NCI-H2081 treated with DMSO at 0.1 percent for 48 hours (cell line): ENCODE measurements at places on chromosomes 7 and 10.

DNA sequence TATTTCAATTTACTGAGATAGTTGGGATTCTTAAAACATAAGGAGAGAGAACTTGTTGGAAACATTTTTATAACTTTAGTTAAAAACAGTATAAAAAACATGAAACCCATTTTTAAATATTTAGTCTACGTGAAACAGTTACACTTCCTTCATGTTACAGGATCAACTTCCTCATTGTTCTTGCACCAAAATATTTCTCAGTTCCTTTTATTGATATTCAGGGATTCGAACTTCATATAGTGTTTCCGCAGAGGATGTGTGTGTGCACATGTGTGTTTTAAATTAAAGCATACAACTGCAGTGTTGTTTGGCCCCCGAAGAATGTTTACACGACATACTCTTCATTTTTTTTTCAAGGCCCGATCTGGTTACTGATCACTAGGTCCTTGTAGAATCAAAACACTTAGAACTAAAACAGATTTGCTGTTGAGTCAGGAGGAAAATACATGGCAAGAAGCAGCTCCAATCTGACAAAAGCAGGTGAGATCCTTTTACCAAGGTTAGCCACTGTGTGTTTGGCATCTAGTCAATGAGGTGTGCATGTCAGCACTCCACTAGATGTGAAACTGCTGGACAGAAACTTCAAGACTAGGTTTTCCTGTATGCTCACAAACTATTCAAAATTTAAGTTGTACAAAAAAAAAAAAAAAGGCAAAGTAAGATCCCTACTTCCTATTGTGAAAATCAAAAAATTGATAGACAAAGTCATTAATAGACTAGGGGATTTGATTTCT, 60.4 kb downstream of the INSYN2A start:
- DNase-seq: no peak

GRCh38 chr7:13144673-13145072, 457.2 kb downstream of the ARL4A start:
- DNase-seq: no peak

GRCh38 chr10:5615316-5615715, 51.1 kb downstream of the ASB13 start:
- no peak for DNase-seq

- DNase-seq: no peak
These were observed 110.0 kb upstream of the GATA3 start for GRCh38 chr10:7944537-7944936.

DNA sequence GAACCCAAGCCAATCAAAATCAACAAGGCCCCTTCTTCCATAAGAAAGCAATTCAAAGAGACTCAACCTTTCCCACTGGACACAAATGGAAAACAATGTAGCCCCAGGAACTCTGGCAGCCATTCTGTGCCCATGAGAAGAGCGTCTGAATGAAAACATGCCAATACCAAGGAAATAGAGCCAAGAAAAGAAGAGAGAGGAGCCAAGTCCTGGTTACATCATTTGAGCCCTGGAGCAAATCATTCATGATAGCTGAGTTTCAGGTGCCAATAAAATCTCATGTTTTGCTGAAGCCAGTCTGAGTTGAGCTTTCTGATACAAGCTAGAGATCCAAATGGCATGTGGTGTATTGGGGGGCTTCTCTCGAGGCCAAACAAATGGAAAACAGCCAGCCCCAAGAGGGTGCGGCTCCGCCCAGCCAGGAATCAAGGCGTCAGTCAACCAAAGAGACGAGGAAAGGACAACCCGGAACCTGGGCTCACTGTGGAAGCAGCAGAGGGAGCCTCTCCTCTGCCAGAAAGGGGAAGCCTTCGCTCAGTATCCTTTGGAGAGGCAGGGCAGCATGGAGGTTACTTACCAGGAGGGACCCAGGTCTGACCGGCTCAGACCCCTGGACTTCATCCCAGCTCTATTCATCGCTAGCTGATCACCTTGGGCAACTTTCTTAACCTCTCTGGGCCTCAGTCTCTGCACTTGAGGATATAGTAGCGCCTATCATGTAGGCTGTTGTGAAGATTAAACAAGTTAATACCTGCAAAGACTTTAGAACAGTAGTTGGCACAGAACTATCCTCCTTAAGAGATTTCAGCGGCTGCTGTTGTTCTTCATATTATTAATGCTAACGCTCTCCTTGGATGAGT, 61.8 kb downstream of the OAT start:
- no peak for DNase-seq

GRCh38 chr7:139798221-139798620, 20.4 kb upstream of the HIPK2 start:
- no peak for DNase-seq

DNA sequence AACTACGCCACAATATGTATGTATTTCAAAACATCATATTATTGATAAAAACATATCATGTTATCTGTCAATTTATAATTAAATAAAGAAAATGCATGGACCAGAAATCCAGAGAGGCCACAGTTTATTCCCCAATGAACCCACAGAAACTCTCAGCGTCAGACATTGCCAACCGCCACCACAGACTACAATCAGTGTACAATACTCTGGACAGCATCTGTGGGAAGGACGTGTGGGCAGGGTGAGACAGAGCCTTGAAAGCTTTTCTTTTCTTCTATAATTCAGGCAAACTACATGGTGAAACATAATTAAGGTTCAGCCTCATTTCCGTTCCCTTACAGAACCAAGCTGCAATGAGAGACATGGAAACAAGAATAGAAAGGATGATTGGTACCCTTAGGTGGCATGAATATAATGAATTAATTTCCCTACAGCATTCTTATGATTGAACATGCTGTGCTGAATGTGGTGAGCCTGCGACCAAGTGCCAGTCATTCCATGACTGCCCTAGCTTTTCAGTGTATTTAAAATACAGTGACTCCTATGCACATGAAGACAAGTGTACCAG, 909.3 kb downstream of the SORCS1 start:
- DNase-seq: no peak

DNA sequence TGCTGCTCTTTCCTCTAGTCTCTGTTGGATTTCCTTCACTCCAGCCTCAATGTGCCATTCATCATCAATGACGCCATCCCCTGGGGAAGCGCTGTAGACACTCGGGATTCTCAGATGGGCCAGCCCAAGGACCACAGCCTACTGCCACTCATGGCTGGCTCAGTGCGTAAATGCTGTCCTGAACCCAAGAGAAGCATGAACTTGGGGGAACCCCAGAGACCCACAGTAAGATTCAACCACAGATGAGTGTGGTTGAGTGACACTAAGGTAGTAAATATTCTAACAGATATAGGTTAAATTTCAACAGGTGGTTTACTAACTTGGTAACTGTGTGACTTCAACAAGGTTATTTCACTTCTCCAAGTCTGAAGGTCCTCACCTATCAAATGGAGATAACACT, 304.1 kb downstream of the GRM8 start:
- no peak for DNase-seq

DNA sequence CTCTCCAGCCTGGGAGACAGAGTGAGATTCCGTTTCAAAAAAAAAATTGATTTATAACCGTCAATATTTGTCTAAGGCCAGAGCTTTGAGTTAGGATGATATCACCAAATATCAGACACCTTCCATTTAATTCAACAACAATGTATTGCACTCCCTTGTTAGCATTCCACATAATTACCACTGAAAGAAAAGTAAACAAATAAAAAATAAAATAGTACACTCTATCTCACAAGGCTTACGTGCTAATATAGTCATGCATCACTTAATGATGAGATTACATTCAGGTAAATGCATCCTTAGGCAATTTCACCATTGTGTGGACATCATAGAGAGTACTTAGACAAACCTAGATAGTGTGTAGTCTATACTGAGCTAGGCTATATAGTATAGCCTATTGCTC, 127.6 kb upstream of the RHOBTB1 start:
- DNase-seq: peak; percentile 2

DNA sequence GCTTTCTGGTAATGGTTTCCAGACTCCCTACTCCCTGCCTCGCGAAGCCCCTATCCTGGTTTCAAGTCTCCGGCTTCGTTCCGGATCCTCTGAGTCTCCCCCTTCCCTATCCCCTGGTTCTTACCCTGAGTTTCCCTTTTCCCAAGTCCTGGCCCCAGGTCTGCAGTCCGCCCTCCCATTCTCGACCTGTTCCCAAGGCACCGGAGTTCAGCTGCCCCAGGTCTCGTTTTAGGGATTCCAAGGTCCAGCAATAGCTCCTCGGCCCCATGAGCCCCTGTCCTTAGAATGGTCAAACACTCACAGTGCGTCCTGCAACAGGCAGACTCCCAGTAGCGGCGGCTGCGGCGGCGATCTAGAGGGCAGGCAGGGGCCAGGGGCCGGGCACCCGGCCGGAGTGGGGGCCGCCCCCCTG, 274 bp downstream of the PITX3 start:
- DNase-seq: no peak

GRCh38 chr10:14184841-14185315, 145.8 kb downstream of the FRMD4A start:
- no peak for DNase-seq

DNA sequence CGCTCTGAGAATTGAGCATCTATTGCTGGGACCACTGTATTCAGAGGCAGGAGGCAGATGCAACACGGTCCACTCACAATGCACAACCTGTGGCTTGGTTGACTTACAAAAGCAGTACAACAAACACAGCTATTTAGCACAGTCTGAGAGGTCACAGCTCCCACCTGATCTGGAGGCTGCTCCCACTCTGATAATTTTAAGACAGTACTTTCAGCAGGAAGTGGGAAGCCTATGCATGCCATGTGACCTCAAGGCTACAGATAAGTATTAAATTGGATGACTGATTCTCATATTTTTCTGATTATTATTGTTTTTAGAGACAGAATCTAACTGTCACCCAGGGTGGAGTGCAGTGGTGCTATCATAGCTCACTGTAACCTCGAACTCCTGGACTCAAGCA, 659.3 kb downstream of the PARD3 start:
- DNase-seq: no peak

DNA sequence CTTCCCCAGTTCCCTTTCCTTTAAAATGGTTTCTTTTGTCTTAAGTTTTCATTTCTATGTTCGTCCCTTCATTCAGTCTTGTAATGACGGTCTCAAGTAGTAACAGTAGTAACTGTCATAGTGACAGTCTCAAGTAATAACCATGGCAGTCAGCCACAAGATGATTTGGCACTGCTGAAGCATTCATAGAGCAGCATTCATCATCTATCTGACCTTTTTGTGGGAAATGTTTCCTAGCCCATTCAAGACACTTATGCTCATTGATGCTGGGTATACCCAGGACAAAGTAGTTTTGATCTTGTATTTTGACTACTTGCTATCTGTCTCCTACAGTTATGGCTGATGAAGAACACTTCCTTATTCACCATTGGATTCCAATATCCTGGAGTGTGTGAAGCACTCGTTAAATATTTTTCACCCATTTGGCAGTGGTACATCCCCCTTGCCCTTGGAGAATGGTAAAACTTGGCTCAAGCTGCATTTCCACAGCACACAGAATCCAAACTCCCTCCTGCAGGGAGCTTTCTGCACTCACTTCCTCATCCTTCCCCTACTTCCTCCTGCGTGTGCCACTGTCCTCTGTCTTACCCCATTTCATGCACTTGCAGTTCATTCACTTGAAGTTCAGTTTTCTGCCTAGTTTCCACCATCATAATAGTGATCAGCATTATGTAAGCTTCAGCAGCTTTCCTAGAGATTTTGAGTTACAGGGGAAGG, 19.0 kb downstream of the GIMAP4 start:
- DNase-seq: no peak

DNA sequence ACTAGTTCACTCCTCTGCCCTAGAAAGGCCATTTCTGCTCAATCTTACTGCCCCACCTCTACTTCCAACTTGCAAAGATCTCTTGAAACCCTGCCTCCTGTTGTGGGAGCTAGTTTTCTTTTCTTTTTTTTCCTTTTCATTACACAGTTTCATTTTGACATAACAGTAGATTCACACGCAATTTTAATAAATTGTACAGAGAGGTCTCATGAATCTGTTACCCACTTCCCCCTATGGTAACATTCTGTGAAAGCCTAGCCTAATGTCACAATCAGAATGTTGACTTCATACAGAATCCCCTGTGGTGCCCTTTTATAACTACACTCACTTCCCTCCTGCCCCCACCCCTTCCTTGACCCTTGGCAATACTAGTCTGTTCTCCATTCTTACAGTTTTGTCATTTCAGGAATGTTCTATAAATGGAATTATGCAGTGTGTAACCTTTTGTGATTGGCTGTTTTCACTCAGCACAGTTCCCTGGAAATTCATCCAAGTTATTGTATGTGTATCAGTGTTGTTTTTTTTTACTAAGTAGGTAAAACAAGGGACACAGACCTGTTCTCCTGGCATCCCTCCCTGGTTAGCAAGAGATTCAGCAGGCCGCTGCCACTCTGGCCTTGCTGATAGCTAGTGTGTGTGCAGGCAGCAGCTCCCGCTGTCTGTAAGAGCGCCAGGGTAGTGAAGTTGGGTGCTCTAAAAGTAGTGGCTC, 21.5 kb downstream of the CHST3 start:
- no peak for DNase-seq
